ENCODE measurements at places on chromosomes 1 and 21.

- no peak for DNase-seq
These were observed 7.3 kb upstream of the SAMD11 start for GRCh38 chr1:916173-917075.

DNA sequence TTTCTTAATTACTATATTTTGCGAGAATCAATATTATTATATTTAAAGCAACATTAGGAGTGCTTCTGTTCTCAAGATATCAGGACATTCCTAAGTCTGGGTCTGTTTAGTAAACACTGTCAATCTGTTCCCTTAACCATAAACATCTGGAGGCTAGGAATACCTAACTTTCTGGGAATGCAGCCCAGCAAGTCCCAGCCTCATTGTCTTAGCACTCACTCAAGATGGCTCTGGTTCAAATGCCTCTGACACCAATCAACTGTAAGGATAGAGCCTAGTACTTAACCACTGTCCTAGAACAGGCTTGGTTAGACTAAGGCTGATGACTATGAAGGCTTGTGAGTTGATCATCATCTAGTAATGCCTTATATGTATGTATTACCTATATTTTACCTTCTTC is 61.5 kb downstream of the TNN start:
- DNase-seq, result no peak

- DNase-seq, result no peak
These were observed 1.2 kb upstream of the C1orf54 start for GRCh38 chr1:150271291-150271959.

GRCh38 chr1:866095-866494 is 57.6 kb upstream of the SAMD11 start:
- DNase-seq, result no peak

GRCh38 chr21:29808153-29808552 is 131.6 kb downstream of the GRIK1 start:
- DNase-seq, result no peak

GRCh38 chr1:92362970-92363369 is 64.1 kb downstream of the RPAP2 start:
- DNase-seq, result no peak

DNA sequence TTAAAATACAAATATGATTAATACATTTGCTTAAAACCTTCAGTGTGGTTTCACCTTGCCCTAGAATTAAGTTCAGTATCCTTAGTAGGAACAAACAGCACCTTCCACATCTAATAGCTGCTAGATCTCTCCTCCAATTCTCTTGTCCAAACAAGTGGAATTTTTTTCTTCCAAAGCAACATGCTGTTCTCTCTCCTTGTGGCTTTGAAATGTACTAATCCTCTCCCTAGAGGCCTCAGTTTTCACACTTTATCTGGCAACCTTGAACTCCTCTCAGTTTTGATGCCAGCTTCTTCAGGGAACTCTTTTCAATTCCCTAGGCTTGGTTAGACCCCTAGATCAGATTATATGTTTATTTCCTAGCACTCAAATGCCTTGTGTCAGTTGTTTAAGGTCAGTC is 87.0 kb downstream of the GLUL start:
- DNase-seq, result no peak

DNA sequence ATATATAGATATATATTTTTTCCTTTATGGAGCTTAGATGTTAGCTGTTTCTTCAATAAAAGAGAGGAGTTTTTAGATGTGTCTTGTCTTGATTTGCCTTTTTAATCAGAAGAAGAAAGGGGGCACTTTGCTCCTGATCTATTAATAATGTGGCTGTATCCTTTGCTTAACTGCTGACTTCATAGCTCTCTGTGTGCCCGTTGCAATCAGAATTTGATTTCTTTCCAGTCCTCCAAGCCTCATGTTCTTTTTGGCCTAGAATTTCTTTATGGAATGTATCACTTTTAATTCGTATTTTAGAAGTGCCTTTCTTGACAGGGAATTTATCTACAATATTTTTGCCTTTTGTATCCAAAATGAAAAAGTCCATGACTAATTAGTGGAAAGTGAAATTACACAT is 85.3 kb downstream of the C1orf21 start:
- no peak for DNase-seq

DNA sequence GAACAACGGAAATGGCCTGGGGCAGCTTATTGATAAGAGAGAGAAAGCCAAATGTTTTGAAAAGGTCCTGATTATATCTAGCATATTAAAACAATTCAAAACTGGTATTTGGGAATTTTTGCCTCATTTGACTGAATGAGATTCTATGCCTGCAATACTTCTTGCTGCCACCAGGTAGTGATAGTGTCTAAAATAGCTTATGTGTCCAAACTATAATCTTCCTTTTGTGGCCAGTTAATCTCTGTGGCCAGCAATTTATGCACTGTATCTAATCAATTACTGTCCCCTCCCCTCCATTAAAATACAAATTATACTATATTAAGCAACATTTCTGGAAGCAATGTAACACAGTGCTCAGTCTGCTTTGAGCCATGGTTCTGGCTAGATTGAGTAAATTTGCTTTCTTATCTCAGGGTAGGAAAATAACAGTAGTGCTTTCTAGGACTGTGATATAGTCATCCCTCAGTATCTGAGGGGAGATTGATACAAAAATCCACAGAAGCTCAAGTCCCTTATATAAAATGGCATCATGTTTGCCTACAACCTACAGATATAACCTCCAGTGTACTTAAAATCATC is 91.8 kb downstream of the FOXD2 start:
- no peak for DNase-seq

- DNase-seq, result no peak
These were observed 31.4 kb upstream of the DENND1B start for GRCh38 chr1:197806718-197807117.

GRCh38 chr1:78351551-78352216 is 139.1 kb upstream of the PTGFR start:
- no peak for DNase-seq

DNA sequence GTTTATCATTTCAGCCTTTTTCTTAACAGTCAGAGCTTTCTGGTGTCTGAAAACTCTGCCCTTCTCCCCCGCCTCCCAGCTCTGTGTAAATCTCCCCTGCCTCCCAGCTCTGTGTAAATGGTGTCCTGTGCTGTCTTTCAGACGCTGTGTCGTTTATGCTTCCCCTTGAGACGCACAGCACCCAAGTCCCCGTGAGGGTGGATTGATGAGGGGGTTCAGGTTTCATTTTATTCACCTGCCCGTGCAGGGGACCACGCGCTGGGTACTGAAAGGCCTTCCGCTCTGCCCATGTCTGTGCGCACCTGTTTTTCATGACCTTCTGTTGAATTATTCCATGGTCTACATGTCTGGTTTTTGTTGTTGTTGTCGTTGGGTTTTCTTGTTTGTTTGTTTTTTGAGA is 108.2 kb upstream of the COL6A1 start:
- no peak for DNase-seq

- DNase-seq, result no peak
These were observed 66.0 kb downstream of the GATAD2B start for GRCh38 chr1:153856763-153857162.

GRCh38 chr1:185170291-185170848 is 13.4 kb downstream of the SWT1 start:
- DNase-seq, result no peak

GRCh38 chr1:27567971-27568299 is 36.0 kb downstream of the AHDC1 start:
- no peak for DNase-seq

DNA sequence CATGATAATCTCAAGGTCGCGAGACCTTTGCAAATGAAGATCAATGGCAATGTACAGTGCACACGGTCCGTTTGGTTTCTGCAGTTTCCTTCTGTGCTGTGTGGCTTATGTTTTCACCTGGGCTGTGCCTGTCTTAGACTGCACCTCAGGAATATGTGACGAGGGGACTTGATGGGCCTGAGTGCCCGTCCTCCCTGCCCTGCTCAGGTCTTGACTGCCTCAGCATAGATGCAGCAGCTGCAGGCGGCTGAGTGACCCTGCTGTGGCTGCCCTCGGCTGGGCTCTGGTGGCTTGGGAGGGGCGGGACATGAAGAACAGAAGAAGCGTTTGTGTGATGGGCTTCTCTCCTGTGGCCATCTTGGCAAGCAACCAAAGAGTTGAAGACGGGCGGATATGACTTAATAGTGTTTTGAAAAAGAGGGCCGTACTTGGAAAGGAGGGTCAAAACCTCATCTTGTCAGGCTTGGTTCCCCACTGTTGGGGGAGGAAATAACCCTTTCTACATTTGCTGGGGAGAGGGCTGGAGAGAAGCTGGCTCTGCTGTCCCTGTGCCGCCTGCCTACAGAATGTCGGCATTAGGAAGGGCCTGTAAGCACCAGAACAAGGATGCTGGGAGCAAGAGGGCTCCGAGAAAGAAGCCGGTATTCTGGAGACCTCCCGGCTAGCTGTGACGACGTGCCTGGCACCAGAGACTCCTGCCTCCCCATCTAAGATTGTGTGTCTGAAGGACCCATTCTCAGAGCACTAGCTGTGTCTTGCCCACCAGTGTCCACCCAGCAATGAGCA is 7.1 kb downstream of the MYBPHL start:
- DNase-seq, result no peak

GRCh38 chr1:66360285-66360724 is 173.6 kb upstream of the SGIP1 start:
- DNase-seq, result no peak

DNA sequence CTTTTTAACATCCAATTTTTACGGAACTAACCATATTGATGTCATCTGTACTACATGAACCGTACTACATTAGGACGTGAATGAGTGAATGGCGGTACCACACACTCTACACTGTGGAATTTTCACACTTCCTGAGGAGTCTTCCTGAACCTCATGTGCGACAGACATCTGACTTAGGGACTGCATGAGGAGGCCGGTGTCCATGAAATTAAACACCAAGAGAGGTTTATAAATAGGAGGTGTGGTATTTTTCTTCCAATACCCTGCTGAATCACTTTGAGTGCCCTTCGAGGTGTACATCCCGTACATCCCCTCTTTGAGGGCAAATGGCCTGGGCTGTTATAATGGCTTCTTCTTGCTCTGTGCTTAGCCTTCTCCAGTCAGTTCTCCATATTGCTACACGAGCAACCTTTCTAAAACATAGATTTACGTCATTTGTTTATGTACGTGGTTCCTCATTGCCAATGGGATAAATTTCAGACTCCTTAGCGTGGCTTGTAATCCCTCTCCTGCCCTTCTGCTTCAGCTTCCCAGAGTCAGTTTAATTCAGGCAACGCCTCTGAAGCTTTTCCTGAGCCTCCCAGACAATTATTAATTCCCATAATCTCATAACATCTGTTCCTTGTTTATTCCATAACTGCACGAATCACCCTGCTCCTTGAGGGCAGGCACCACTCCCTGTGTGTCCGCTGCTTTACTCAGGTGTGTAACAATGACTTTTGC is 9.4 kb downstream of the ST3GAL3 start:
- no peak for DNase-seq

GRCh38 chr1:176752505-176752904 is 289.5 kb downstream of the PAPPA2 start:
- no peak for DNase-seq

GRCh38 chr1:90719330-90720144 is 2.4 kb upstream of the BARHL2 start:
- DNase-seq, result no peak

DNA sequence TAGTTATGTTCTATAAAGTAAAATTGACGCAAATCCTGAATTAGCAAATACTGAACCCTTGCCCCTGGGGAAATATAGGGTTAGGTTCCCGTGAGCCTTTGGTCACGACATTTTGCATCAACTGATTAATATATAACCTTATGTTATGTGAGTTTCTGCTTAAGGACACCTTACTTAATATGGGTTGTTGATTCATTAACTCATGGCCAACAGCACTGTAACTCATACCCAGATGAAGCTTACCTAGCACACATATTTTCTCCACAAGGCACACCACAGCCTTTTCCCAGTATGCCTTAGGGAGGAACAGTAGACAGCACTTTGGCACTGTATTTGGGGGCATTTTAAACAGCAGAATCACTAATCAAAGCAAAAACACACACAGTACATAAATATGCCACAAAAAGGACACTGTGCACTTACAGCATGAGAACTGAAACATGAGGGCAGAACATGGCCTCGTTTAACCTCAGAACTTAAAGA is 15.1 kb downstream of the INAVA start:
- no peak for DNase-seq

DNA sequence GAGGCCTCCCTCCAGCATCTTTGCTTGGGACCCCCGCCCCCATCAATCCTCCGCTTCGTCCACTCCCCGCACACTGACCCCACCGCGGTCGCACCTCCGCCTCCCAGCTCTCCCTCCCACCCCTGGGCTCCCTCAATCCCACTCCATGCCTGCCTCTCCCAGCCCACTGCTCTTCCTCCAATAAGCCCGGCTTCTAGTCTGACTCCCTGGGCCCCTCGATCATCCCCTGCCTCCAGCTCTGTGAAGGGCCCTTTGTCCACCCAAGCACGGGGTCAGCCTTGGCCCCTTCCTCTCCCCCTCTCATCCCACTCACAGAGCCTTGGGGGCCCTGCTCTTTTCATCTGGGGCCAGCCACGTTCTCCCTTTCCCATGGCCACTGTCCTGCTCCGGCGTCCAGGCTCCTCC is 1.5 kb upstream of the TMEM200B start:
- no peak for DNase-seq

DNA sequence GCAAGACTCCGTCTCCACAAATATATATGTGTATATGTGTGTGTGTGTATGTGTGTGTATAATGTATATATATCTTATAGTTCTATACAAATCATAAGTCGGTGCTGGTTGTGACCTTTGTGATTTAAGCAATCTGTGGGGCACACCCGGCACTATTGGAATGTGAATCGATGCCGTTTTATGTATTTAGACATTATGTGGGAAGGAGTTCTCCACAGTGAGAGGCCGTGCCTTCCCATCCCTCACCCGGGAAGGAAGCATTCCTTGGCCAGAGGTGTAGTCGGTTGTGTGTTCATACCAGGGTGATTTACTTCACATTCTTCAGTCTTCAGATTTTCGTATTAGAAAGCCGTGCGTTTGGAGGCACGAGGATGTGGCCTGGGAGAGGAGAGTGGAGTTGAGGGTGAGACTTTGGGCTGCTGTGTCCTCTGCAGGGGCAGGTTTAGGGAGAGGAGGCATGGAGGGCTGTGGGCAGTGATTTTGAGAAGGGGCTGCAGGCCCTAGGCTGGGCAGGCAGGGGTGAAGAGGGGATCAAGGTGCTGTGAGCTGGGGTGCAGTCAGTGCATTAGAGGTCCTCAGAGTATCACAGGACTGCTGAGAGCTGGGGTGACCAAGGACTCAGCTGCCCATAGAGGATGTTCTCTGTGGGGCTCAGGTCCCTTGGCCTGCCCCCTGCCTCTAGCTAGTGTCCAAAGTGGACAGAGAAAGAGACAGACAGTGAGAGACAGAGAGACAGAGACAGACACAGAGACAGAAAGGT is 57.7 kb downstream of the TRIM11 start:
- no peak for DNase-seq

Measured in stimulated activated CD4-positive, alpha-beta T cell treated with anti-CD3 and anti-CD28 coated beads, Interleukin-4, amount 100 ng/mL, for 4 hours (primary cell).